GM20000 (cell line): ENCODE measurements at places on chromosomes 1 and 21.

DNA sequence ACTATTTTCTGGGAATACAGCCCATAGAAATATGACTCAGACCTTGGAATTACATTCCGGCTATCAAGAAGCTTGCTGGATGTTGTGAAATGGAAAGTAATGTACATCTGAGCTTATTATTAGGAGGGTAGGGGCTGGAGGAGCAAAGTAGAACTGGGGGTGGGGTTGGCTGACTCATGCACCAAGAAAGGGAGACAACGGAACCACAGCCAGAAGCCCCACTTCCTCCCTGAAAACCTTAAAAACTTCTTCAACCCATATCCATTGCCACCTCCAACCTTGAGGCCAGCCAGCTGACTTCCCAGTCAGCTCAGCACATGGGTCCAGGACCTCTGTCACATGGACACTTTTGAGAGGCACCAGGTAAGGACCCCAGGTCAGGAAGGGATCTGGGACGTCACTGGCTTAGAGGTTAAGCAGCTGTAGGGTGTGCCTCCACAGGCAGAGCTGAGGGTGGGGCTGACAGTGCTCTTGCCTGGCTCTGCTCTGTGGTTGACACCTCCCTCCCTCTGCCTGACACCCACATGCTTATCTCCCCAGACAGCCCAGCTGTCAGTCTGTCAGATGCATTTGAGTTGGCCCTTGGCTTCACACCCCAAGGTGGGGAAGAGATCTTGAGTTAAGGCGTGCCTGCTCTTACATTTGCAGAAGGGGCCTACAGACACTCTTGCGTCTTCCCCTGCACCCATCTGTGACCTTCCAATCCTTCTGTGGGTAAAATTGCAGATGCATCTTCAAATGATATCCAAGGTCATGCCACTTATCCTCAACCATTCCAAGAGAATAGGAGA is 5.7 kb upstream of the ZNF683 start:
- DNase-seq = peak; percentile 84

- DNase-seq = no peak
Measured at GRCh38 chr1:76124196-76124595, 49.6 kb downstream of the ST6GALNAC3 start.

GRCh38 chr21:17391811-17392340 is 121.0 kb upstream of the CXADR start:
- no peak for DNase-seq

DNA sequence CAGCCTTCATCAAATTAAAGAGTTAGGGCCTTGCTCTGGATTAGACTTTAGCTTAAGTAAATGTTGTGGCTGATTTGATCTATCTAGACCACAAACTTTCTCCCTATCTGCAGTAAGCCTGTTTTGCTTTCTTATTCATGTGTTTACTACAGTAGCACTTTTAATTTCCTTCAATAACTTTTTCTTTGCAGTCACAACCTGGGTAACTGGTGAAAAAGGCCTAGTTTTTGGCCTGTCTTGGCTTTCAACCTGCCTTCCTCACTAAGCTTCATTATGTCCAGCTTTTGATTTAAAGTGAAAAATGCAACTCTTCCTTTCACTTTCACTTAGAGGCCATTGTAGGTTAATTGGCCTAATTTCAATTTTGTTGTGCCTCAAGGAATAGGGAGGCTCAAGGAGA is 12.5 kb upstream of the LPGAT1 start:
- DNase-seq = no peak
